ENCODE measurements at places on chromosomes 3 and 15.

- no peak for DNase-seq
Observed at GRCh38 chr3:100563652-100564211, 45.7 kb upstream of the ADGRG7 start.

GRCh38 chr3:55875113-55875512 lies 388.0 kb upstream of the WNT5A start:
- DNase-seq, result no peak

GRCh38 chr3:37087870-37088269 lies 86.5 kb downstream of the LRRFIP2 start:
- DNase-seq, result no peak

GRCh38 chr15:75753145-75753544 lies 40.5 kb upstream of the CSPG4 start:
- no peak for DNase-seq

DNA sequence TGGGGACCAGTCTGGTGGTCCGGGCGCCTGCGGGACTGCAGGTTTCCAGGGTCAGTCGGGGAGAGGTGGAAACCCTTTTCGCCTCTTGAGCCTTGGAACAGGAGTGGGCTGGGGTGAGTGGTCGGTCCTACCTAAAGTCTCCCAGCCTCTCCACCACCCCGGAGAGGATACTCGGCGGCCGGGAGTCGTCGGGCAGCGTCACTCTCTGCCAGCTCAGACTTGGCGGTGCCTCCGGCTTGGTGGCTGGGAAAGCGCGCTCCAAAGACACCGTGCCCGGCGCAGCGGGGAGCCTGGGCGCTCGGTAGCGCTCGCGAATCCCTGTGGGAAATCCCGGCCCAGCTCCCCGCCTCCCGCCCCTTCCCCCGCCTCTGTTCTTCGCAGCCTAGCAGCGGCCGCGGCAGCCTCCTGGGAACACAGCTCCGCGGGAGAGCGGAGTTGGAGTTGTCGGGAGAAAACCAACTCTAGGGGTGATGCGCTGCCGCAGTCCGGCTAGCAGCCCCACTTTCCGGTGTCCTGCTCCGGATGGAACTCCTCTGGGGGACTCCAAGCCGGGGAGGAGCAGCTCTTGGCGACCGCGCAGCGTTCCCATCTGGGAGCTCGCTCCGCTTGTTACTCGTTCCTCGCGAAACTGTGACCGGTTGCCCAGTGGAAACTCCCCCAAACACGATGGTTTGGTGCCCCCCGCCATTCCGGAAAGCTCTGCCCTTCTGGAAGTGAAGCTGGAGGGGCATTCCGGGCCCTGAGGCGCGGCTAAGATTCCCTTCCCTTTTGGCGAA lies 1.4 kb downstream of the EPHB1 start:
- DNase-seq, result no peak

DNA sequence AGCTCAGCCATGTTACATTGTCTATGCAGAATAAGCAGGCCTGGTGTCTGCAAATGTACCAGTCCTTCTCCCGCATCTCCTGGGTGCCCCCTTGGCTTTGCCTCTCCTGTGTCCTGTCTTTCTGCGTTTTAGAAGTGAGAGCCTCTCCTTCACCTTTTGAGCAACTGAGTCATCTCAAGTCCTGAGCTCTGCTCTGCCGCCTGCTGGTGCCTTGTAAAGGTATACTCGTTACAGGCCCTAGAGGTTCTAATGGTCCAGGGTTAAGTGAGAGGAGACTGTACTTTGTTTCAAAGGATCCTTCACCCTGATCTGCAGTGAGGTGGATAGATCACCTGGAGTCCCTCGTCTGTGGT lies 12.6 kb downstream of the GHRL start:
- DNase-seq, result no peak

DNA sequence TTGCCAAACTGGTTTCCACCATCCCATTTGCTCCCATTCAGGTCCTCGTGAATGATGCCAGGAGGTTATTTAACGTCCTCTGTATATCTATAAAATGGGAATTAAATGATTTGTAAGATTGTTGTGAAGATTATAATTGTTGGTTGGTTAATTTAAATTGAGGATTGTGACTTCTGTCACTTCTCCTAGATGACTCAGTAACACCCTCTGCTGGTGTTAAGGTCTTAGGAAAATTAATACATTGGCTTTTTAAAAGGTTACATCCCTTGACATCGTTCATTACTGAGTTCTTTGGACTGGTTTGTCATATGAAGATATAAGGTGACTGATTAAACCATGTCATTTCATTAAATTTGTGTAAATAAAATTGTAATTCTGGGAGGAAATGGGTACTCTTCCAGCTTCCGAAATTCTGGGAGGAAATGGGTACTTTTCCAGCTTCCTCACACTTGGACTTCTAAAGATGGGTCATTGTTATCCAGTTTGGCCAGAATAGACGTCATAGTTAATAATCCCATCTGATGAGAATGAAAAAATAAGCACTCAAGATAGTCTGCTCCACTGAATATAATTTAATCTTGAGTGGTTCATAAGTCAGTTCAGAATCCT lies 33.3 kb upstream of the PAQR5 start:
- DNase-seq, result no peak

GRCh38 chr15:31179693-31180092 lies 78.2 kb upstream of the TRPM1 start:
- DNase-seq, result no peak

DNA sequence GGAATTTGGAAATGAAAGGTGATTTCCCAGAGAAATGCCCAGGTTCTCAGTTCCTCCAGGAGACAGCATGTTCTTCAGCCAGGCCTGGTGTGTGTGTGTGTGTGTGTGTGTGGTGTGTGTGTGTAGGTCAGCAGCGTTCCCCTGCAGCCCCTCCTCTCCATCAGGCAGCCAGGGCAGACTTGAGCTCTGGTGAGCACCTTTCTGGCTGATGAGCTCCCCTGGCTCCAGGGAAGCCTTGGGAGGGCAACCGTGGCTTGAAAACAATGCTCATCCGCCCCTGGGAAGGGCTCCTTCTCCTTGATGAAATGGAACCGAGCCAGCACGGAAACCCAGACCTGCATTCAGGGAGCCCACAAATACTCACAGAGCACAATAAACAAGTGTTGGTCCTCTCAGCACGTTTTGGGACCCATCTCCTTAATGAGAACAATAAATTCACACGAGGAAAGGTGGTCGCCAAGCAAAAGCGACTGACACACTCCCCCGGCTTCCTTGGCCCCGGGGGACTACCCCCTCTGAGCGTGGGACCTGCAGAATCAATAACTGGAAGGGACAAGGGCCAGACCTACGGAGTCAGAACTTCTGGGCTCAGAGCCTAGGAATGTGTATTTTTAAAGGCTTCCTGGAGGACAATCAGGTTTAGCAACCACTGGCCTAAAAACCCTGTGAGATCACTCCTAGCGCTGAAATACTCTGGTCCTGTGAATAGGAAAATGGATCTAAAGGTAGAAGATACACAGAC lies 38.6 kb upstream of the HES1 start:
- no peak for DNase-seq

- no peak for DNase-seq
Observed at GRCh38 chr3:81363816-81364215, 397.6 kb downstream of the GBE1 start.

DNA sequence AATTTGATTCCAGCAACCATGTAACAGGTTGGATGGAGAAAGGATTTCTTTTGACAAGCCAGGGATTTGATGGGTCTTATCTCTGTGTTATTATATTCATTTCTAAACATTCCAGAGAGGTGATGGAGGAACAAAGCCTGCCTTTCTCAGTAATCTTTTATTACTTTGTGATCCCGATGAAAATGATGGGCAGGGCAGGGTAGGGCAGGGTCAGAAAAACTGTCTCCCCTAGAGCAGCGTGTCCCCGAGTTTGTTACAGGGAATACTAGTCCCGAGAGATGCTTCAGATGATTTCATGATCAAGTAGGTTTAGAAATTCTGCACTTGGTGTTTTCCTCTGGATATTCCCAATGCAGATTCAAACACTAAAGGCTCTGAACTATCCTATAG lies 111.8 kb upstream of the RGMA start:
- DNase-seq, result no peak

- DNase-seq, result no peak
Observed at GRCh38 chr3:107674371-107674770, 151.6 kb downstream of the BBX start.

DNA sequence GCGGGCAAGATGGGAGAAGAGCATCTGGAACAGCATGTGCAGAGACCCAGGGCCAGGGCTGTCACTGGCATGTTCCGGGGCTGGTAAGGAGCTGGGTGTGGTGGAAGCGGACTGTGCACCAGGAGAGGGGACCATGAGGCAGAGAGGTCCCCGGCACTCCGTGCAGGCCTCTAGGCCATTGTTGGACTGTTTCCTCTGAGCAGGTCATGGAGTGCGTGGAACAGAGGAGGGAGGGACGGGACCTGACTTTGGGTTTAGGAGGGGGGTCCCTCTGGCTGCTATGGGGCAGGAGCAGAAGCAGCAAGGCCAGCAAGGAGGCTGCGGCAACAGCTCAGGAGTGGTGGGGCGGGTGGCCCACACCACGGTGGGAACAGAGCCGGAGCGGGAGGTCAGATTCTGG lies 47.1 kb downstream of the TPRA1 start:
- no peak for DNase-seq

DNA sequence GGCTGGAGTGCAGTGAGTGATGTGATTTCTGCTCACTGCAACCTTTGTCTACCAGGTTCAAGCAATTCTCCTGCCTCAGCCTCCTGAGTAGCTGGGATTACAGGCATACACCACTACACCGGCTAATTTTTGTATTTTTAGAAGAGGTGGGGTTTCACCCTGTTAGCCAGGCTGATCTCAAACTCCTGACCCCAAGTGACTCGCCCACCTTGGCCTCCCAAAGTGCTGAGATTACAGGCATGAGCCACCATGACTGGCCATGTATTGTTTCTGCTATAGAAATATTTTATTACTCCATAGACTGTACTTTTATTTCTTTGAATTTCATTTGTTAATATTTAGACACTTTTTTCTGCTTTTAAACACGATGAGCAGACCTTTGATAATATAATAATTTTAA lies 60.4 kb downstream of the GTF2E1 start:
- DNase-seq, result no peak

DNA sequence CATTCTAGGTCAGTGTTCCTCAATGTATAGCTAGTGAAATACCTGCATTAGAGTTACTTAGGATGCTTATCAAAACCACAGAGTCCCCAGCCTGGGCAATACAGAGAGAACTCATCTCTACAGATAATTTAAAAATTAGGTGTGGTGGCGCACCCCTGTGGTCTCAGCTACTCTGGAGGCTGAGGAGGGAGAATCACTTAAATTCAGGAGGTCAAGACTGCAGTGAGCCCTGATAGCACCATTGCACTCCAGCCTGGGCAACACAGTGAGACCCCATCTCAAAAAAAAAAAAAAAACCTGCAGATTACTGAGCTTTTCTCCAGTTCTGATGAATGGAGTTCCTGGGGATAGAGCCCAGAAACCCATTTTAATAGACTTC lies 10.1 kb upstream of the MINDY2 start:
- DNase-seq, result no peak

GRCh38 chr15:89057506-89058133 lies 30.6 kb upstream of the ABHD2 start:
- no peak for DNase-seq

- no peak for DNase-seq
Observed at GRCh38 chr3:22236490-22237270, 485.7 kb upstream of the ZNF385D start.

- DNase-seq, result no peak
Observed at GRCh38 chr3:27888562-27888961, 166.4 kb upstream of the EOMES start.

- no peak for DNase-seq
Observed at GRCh38 chr3:64267721-64268604, 42.7 kb upstream of the PRICKLE2 start.

DNA sequence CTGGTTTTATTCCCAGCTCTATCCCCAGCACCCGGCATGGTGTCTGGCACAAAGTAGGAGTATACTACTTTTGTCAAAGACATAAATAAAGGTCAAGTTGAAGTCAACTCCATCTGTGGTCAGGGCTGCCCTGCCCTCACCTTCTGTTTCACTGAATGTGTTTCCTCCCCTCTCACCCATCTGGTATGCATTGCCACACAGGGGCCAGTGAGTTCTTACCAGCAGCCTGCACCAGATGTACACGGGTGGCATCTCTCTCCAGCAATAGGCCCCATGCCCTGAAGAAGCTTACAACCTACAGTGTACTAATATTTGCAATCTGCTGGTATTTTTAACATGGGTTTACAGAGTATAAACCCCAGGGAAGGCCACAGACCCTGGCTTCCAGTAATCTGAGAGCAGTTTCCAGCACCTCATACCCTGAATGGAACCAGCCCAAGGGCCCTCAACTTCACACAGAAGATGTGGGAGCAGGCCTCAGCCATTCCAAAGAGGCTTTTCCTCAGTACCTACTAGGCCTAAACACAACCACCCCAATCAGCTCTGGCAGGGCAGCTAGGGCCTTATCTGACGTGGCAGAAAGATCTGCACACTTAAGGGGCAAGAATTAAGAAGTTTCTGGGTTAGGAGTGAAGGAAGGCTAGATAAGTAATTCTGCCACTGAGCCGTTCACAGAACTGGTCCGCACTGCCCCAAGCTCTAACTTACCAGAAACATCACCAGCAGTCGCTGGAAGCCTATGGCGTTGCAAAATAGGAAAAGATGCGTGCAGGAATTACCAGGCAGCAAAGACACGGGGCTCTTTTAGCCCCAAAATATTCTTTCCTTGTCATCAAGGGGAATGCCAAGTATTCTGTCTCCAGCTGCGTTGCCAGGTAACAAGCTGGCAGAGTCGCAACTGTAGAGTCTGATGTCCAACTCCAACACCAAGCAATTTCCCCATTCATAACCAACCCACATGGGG lies 2.1 kb downstream of the IDH2 start:
- DNase-seq, result no peak

DNA sequence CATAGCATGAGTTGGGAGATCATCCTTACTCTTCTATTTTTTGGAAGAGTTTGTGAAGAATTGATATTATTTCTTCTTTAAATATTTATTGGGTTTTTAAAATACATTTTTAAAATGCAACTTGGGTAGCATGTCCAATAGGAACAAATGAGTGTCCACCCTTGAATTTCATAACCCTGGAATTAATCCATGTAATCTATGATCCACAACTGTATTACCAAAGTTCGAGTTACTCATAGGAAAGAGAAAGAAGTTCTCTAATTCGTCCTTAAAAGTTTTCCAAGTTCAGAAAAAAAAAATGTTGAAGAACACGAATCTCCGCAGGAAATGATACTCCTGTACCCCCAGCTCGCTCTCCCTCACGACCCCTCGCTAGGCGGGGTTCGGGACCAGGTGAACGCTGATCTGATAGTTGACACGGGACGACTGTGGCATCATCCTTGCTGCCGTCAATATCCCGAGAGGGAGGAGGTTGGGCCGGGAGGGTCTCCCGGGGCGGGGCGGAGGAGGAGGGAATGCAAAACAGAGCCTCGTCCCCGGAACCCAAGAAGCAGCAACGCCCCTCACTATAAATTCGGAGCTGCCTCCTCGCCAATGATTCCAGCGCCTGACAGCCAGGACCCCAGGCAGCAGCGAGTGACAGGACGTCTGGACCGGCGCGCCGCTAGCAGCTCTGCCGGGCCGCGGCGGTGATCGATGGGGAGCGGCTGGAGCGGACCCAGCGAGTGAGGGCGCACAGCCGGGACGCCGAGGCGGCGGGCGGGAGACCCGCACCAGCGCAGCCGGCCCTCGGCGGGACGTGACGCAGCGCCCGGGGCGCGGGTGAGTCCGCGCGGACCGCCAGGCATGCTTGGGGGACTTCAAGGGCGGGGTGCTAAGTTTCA lies at the start of gene AGTR1:
Gene AGTR1, plus strand, starts transcription at position 598 of the 884 bp plus-strand sequence. CDS start 43,133 bp downstream, outside the sequence.
- no peak for DNase-seq

- no peak for DNase-seq
Observed at GRCh38 chr3:72421126-72421525, 427.1 kb downstream of the SHQ1 start.

GRCh38 chr3:126356373-126357264 lies 589 bp downstream of the KLF15 start:
- DNase-seq, result no peak

GRCh38 chr3:66486202-66486601 lies 14.6 kb downstream of the LRIG1 start:
- no peak for DNase-seq

GRCh38 chr3:53822331-53822741 lies 23.9 kb downstream of the CHDH start:
- no peak for DNase-seq

Data from amniotic stem cell (primary cell).